ENCODE measurements at places on chromosomes 7 and 10. TPM values are rescaled to one million over a fixed set of nuclear protein-coding genes. Genes with fewer than 3 reads are reported as not detected.

GRCh38 chr7:135803143-135803542, 54.5 kb upstream of the FAM180A start:
- no peak for DNase-seq

DNA sequence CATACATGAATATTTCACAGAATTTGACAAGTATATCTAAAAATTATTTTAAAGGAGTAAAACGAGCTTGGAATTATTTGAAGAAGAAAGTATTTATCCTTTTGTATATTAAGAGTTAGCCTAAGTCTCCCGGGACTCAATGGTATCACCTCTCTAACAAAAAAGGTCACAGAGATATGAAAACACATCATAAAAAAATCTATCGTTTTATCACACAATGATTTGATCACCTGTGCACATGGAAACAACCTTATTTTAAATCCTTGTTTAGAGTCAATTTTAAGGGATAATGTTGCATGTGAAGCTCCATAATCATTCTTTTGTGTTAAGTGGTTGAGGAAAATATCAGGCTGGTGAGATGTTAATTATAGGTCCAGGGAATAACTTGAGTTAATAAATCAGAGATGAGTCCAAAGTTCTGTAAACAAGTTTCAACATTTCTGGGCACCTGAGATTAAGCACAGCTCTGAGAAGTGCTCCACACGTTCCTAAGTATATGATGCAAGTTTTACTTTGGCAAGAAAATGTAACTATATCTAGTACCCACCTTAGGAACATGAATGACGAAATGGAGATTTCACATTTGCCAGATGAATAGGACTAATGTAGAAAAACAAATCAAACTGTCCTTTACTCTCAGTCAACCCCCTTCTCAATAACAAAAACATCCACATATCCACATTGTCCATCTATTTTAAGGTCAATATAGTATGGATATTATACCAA, 148.5 kb upstream of the AKR1E2 start:
- no peak for DNase-seq

- no peak for DNase-seq
These were observed 50.5 kb downstream of the VIPR2 start for GRCh38 chr7:159094023-159094740.

DNA sequence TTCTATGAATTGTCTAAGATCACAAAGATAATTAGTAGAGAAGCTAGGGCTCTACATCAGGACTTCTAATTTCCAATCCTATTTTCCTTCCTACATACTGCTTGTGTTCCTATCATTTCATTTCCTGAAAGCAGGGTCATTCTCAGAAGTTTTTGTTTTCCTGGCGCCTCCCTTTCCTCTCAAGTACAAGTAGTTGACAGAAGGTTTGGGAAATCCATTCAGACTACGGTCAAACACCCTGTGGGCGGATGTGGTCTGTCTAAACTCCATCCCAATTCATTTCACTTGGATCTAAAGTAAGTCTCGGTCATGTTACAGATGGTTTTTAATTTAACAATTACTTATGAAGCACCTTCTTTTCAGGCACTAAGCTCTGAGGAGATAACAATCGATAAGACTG, 221.4 kb downstream of the MTERF1 start:
- DNase-seq, result no peak

GRCh38 chr7:109003742-109004141, 434.1 kb downstream of the DNAJB9 start:
- DNase-seq, result no peak

GPC2 gene
- total RNA-seq, result 0.90 TPM

- DNase-seq, result no peak
These were observed 56.0 kb upstream of the TFEC start for GRCh38 chr7:116086547-116087045.

- DNase-seq, result peak; percentile 23
These were observed 8.2 kb upstream of the PON3 start for GRCh38 chr7:95404316-95404865.

CALHM1 gene
- total RNA-seq, result not detected

- no peak for DNase-seq
These were observed 727.0 kb downstream of the TYW1 start for GRCh38 chr7:67723591-67723990.

PDK4 gene
- 174 TPM for total RNA-seq

GRCh38 chr10:113053091-113053490, 103.0 kb downstream of the TCF7L2 start:
- DNase-seq, result no peak

GRCh38 chr7:121890833-121891232, 17.9 kb downstream of the PTPRZ1 start:
- DNase-seq, result no peak

- no peak for DNase-seq
These were observed 226.3 kb downstream of the GLI3 start for GRCh38 chr7:42010751-42011150.

DNA sequence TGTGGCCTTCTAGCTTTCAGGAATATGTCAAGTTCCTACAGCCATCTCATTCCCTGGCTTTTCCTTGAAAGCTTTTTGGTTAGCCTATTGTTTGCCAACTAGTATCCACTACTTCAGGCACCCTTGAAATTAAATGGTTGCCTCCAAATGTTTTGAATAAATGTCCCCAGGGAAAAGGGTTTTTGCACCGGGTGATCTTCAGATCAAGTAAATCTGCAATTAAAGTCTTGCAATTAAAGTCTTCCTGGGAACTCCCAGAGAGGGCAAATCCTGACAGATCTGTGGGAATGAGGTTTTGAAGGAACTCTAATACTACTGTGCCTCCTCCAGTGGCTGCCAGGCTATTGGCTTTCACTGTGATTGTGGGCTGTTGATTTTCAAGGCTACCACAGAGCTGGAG, 17.7 kb upstream of the ZNRF2 start:
- no peak for DNase-seq

DNA sequence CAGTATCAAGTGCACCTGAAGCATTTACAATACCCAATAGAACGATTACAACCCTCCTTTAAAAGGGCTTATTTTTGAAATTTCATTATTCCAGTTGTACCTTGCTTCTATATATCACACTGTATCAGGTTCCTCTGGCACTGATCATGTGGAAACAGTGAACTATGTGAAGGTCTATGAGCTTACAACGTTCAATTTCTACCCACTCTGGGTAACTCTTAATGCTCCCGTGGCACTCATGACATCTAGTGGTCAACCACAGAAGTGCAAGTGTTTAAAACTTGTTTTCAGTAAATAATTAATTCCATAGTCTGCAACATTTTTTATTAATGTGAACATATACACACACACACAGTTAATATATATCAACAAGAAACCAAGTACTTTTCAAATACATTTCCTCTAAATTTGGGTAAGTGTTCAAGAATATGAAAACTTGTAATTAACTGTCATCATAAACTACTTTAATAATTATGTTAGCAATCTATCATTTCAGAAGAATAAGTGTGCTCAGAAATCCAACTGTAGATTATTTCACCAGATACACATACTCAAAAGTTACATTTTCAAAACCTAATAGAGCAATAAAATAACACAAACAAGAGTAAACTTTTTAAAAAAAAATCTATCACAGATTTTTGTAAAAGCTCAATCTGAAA, 61.0 kb downstream of the MPP7 start:
- no peak for DNase-seq

DNA sequence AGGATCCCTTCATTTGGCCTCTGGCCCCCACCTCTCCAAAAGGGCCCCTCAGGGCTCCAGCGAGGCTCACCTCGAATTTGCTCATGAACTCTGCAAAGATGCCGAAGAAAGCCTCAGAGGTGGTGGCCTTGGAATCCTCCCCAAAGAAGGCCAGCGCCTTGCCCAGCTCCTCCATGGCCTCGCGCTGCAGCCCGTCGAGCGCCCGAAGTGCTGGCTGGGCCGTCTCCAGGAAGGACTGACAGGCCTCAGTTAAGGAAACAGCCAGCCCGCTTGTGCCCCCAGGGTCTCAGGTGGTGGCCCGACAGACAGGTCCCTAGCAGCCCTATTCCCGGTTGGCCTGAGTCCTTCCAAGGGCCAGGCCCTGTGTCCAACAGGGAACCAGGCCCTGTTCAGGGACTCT, 50.2 kb upstream of the DAGLB start:
- no peak for DNase-seq

GIMAP8 gene
- 39.4 TPM for total RNA-seq

CYP2C19 gene
- not detected for total RNA-seq

KCNIP2 gene
- 707 TPM for total RNA-seq

GRCh38 chr7:41107330-41107937, 595.5 kb downstream of the INHBA start:
- no peak for DNase-seq

TUBAL3 gene
- not detected for total RNA-seq

DNA sequence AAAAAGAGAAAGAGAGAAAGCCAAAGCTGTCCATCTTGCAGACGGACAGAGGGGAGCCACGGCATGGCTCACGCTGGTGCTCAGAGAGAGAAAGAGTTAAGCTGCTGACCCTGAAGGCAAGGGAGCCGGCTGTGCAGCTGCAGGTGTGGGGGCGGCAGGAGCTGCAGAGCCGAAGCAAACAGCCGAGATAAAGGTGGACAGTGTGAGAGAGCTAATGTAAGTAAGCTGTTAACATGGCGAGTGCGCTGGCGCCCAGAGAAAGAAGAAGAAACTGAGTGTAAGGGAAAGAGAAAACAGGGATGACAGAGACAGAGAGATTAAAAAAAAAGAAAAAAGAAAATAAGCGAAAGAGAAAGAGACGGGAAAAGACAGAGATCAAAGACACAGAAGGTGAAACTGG, 18.2 kb downstream of the COL17A1 start:
- no peak for DNase-seq

ZNRF2 gene
- total RNA-seq, result 8.7 TPM

DNA sequence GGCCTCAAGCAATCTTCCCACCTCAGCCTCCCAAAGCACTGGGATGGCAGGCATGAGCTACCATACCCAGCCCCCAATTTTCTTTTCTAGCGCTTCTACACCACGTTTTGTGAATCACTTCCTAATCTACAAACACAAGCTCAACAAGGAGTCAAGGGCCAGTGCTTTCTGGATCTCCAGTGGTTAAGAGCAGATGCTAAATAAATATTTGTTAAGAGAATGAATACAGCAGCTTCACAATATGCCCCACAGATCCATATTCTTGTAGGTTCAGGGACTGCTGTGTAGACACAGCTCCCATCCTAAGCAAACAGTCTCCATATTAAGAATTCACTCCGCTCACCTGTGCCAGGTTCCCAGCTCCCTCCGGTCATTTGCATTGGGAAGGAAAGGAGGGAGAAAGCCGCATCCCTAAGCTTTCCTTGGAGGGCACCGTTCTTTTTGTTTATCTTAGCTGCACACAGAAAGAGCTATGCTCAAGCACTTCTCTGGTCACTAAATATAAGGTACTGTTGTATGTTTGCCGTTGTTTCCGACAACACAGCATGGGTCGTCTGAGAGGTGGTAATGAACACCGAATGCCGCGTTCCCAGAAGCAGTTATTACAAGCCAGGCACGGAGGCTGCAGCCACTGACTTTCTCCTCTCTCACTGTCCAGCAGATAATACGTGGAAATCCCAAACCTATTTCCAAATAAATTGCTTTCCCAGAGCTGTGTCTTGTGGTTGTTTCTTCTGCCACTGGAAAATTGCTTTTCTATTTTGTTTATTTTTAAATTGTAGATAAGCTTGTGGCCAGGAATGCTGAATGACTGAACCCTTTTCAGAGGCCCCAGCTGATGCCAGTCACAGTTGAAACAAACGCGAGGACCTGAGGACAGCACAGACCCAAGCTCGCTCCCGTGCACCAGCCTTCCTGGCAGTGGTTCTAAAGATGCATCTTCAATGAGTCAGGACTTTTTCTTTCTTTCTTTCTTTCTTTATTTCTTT, 217.1 kb downstream of the PRPF18 start:
- no peak for DNase-seq

All from heart right ventricle (tissue), 16 donors.